ENCODE measurements at places on chromosomes 6 and 20.
A peak's percentile ranks its signal among the peaks of the same experiment; 100 is the strongest.

- DNase-seq: no peak
These were observed 89.9 kb upstream of the STMND1 start for GRCh38 chr6:17011985-17012384.

DNA sequence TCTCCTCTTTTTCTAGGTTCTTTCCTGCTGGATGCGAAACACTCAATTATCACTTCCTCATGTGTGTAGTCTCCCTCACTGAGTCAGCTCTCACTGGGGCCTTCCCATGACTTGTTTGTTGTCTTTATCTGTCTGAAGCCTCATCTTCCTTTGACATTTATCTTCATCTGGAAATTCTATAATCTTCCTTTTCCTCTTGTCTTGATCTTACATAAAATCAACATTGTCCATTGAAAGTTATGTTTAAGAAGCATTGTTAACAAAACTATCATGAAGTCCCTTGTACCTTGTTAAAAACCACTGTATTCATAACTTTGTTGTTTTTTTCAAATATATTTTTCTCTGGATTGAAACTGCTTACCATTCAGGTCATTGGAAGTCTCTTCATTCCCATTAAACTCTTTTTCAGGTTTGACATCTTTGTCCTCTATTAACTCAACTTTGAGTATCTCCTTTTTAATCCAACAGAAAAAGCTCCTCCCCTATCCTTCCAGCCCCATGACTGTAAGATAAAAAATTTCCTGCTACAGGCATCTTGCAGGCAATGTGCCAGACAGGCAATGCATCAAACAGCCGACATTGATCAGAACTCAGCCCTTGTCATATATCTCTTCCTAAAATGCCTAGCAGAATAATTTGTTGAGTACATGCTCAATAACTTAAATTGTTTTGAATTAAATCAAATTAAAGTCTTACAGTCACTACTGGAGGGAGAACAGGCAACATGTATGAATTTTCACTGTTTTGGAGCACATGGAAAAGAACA, 34.8 kb downstream of the MYLIP start:
- DNase-seq: peak; percentile 73

- no peak for DNase-seq
These were observed 54.4 kb downstream of the BMP7 start for GRCh38 chr20:57211908-57212533.

DNA sequence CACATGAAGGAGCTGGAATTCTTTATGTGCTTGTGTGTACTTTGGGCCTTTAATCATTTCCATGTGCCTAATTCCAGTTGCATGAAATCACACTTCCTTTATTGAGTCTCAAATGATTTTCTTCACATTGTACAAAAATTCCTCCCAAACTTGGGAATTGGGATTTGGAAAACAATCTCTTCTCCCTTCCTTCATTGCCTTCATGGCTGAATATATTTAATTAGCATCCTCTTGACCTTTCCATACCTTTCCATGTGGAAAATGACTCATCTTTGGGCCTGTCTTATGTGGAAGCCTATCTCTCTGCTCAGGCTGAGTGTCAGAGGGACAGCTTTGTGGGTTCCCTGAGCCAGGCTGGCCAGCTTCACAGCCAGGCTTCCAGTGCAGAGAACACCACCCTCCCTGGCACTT, 33.0 kb upstream of the CDH4 start:
- no peak for DNase-seq

DNA sequence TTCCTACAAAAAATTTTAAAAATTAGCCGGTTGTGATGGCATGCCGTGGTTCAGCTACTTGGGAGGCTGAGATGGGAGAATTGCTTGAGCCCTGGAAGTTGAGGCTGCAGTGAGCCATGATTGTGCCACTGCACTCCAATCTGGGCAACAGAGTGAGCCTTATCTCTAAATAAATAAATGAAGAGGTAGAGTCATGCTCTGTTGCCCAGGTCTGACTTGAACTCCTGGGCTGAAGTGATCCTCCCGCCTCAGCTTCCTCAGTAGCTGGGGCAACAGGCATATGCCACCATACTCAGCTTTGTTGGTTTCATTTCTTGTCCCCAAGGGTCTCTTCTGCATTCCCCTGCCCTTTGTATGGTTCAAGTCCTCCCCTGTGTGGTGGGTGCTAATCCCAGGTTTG, 17.0 kb downstream of the HSPA1B start:
- no peak for DNase-seq

- DNase-seq: no peak
These were observed 173.4 kb upstream of the PMEPA1 start for GRCh38 chr20:57883224-57883623.

GRCh38 chr20:37627060-37627766, 66.6 kb upstream of the CTNNBL1 start:
- peak; percentile 53 for DNase-seq

DNA sequence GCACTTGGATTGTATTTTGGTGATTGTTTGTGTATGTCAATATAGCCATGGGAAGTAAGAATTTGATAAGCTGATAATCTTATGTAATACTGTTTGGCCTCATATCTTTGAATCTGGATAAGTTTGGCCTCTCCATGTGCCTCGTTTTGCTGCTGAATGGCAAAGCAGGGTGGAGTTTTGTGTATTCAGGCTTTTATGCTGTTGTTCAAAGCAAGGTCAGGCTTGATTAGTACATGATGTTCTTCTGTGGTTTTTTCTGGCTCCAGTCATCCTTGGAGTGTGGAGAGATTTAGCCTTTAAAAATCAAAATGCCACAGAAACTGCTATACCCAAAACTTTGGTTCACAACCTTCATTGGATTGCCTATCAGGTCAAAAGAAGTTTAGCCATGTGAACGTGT, 728.9 kb upstream of the GJE1 start:
- no peak for DNase-seq

DNA sequence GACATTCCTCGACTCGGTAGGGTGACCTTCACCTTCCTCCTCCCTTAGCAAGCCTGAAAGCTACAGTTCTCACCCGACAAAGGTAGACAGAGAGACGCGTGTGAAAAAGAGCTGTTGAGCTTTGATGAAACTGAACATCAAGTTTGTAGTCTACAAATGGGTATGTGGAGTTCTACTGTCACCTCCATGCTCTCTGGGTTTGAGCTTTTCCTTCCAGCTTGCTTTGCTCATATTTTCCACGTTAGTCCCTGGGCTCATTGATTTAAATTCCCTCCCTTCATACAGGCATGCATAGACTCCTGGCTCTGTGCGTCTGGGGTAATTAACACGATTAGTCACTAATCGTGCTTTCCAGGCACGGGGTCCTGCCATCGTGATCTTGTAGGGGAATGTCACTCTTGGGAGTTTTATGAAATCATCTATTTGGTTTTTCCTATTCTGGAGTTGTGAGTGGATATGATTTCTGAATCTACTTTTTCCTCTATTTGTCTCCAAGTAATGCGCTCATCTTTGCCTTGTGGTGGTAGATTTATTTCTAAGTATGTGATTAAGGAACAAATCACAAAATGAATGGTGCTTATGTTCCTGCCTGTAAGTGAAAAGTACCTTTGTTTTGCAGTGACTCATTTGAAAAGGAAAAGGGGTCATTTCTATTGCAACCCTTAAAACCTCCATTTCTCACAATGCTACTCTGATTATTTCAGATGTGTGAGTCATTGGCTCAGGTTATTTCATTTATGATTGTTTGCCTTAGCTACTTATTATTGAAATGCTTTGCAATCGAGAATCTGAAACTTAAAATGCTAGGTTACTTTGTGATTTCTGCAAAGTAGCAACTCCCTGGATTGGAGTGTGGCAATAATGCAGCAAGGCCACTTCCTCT, 154.6 kb downstream of the ZDHHC14 start:
- DNase-seq: peak; percentile 70

DNA sequence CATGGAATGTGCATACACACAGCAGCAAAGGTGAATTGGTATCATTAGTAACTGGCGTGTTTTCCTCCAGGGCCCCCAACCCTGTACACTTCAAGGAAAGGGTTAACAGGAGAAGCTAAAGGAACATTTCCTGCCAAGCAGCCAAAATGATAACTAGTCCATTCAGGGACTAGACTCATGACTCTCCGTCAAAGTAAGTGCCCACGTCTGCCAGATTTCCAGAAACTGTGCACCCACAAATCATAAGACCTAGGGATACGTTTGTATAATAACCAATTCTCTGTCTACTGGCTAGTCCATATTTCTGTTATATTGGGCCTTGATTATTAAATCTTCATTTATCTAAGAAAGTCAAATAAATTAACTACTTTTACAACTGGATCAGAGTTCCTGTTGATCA, 76.0 kb upstream of the NHSL1 start:
- no peak for DNase-seq

- no peak for DNase-seq
These were observed 24.9 kb downstream of the ZNF292 start for GRCh38 chr6:87180105-87180728.

GRCh38 chr20:45904583-45905504, 7.1 kb downstream of the PLTP start:
- DNase-seq: no peak

GRCh38 chr20:47535088-47535487, 33.4 kb downstream of the NCOA3 start:
- DNase-seq: no peak

DNA sequence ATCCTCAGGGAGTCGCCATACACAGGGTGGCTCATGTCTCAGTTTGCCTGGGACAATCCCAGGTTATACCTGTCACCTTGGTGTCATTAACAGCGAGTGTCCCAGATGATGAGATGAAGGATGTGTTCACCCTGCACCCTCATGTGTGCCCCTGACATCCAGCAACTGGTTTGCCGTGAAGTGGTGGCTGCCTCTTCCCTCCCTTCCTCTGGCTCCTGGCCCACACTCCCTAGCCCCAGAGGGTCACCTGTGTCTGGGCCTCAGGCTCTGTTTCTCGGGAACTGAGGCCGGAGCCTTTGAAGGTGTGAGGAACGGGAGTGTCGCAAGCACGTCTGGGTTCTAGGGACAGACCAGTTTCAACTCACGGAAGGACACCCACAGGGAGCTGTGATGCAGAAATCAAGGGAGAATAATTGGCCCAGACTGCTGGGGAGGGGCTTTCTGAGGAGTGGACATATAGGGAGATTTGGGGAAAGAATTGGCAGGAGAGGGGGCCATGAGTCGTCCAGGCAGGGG, 35.8 kb upstream of the PHACTR3 start:
- DNase-seq: no peak

- peak; percentile 75 for DNase-seq
These were observed 5.0 kb downstream of the DST start for GRCh38 chr6:56637640-56638039.

DNA sequence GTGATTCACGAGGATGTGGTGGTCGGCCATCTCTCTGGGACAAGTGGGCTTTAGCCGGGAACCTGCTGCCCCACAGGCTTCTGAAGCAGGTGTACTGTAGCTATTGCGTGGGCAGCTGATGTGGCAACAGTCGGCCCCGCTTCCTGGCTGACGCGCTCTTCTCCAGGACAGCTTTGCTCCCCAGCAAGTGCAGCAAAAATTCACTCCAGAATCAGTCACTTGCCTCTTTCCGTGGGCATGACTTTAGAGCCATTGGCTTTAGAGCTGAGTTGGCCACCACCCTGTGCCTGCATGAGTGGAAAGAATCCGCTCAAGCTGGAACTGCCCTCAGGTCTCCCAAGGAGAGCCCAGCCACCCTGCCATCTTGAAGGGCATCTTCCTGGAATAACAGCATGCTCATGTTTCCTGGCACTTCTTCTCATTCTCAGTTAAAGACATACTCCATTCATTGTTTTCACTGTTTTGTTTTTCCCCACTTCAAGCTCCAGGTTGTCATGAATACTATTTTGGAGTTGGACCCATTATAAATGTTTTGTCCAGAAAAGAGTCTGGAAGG, 178.3 kb downstream of the ZDHHC14 start:
- no peak for DNase-seq

DNA sequence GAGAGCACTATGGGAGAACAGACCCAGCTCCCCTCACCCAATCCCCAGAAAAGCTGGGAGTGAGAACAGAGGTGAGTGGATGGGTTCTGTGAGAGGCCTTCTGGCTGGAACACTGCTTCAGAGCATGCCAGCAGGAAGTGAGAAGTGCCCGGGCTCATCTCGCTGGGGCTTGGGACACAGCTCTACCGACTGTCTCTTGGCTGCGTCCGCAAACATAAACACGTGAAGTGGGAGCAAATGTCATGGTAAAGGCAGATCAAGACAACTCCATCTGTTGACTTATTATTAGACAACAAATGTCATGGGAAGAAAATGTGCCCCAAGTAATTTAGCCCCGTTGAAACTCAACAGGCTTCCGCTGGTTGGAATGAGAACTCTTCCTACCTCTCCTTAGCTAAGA, 25.9 kb downstream of the GNAS-AS1 start:
- no peak for DNase-seq

DNA sequence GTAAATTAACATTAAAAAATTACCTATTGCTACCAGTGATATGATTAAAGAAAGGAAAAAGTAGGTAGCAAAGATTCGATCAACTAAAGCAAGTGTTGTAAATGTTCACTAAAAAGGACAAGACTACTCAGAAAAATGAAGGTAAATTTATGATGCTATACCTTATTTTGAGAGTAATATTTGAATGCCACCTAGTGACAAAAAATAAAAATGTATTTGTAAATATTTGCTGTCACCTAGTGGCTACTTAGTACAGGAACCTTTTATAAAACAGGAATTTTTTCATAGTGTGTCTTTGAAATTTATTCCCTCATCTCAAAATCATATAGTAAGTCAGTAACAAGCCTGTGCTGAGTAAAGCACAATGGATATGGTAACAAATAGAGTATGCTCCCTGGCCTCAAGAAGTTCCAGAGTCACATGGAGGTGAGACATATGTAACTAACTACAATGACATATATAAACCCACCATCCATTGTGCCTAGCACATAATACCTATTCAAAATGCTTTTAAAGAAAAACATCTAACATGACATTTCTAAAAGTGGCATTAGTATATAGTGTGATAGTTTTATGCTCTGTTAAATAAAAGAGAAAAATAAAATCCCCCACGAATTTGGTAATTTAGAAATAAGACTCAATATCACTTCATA, 193.1 kb upstream of the SIM1 start:
- peak; percentile 51 for DNase-seq

- DNase-seq: peak; percentile 59
These were observed 130.1 kb downstream of the NFATC2 start for GRCh38 chr20:51412333-51412871.

DNA sequence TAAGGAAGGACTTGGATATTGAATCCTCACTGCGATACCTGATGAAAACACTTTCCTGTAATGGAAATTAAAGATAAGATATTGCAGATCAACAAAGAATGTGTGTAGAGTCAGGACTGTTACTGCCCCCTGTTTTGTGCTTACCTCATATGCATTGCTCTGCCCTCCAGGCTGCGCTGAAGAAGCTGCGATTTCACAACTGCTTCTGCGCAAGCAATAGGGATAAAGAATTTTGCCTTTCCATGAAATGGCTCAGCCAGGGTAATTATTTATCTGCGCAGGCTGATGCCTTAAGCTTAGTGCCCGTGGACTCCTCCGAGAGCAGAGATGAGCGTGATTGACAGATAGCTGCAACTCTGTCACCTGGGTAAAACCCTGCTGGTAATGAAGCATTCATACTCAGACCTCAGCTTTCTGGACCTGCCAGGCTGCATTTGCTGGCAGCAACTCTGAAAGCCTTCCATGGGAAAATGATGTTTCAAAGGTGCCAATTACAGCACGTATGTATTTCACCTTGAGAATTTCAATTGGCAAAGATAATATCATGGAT, 370.6 kb downstream of the SAMD5 start:
- DNase-seq: no peak

- no peak for DNase-seq
These were observed 13.7 kb downstream of the PSMB9 start for GRCh38 chr6:32867554-32868256.
